ENCODE measurements at places on chromosomes 7 and 10. TPM values are rescaled to one million over a fixed set of nuclear protein-coding genes. Genes with fewer than 3 reads are reported as not detected.
A peak's percentile ranks its signal among the peaks of the same experiment; 100 is the strongest.

- no peaks in the 10 kb centered on the region for H3K4me1 ChIP-seq
- DNase-seq, result no peak
- no peak overlapping the region for H3K27ac ChIP-seq
- H3K4me3 ChIP-seq, result no peak overlapping the region
- H3K27me3 ChIP-seq, result peaks cover 11% of the 10 kb centered on the region
- H3K36me3 ChIP-seq, result no peaks in the 10 kb centered on the region
These were observed 7.2 kb downstream of the ADCY1 start for GRCh38 chr7:45581271-45581780.

GRCh38 chr10:58943256-58943890, 233.1 kb upstream of the PHYHIPL start:
- no peaks in the 10 kb centered on the region for H3K27me3 ChIP-seq
- H3K27ac ChIP-seq, result no peak overlapping the region
- H3K4me3 ChIP-seq, result no peak overlapping the region
- no peaks in the 10 kb centered on the region for H3K4me1 ChIP-seq

DNA sequence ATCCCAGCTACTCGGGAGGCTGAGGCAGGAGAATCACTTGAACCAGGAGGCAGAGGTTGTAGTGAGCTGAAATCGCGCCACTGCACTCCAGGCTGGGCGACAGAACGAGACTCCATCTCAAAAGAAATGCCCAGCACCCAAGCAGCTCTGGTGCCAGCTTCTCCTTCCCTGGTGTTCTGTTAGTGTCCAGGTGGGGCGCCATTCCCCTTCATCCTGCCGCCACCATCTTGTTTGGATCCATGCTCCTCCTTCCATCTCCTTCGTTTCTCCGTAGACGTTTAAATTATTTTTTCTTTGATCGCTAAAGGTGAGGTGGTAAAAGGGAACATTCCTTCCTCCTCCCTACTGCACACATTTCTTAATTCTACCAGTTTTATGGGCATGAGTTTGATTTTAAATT, 30.3 kb downstream of the PROSER2 start:
- H3K36me3 ChIP-seq, result no peaks in the 10 kb centered on the region
- no peak for DNase-seq
- H3K4me3 ChIP-seq, result no peak overlapping the region
- no peaks in the 10 kb centered on the region for H3K27me3 ChIP-seq
- H3K27ac ChIP-seq, result no peak overlapping the region

DNA sequence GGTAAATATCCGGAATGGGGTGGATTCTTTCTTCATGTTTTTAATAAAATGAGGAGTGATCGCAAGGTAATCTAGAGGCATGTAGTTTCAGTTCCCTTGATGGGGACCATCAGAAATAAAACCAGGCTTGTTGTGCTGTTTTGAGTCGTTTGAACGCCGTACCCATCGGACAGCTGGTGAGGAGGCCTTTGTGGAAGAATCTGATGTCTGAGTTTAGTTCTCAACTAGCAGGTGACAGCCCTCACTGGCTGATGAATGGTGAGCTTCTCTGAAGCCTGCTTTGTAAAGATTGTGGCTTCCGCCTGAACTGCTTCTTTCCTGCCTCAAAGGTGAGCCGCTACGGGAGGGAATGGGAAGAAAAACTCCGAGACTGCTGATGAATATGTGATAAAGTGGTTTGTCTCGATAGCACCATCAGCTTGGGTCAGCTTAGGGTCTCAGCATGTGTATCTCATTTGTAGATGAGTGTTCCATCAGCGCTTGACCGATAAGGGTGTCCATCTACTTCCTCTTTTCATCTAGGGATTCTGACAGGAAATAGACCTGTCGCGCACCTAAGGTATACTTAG, 977 bp downstream of the TMEM248 start:
- peak overlapping the region; percentile 99 for H3K4me3 ChIP-seq
- DNase-seq, result peak; percentile 13
- H3K27me3 ChIP-seq, result no peaks in the 10 kb centered on the region
- peaks cover 4% of the 10 kb centered on the region for H3K4me1 ChIP-seq

DNA sequence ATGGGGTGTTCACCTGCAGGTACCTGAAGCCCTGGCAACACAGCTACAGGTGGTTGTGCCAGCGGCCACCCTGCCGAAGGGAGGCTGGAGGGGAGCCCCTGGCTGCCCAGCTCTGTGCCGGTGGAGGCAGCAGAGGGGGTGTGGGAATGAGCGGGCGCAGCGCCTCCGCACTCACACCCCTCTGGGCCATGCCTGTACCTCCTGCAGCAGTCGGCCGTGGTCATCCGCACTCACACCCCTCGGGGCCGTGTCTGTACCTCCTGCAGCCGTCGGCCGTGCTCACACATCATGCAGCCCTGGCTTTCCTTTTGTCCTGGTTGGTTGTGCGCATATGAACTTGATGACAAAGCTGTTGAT, 1.7 kb downstream of the ZNF511 start:
- no peak overlapping the region for H3K27ac ChIP-seq
- DNase-seq, result no peak
- H3K4me1 ChIP-seq, result peaks cover 3% of the 10 kb centered on the region
- H3K4me3 ChIP-seq, result no peak overlapping the region
- peaks cover 5% of the 10 kb centered on the region for H3K36me3 ChIP-seq

DNA sequence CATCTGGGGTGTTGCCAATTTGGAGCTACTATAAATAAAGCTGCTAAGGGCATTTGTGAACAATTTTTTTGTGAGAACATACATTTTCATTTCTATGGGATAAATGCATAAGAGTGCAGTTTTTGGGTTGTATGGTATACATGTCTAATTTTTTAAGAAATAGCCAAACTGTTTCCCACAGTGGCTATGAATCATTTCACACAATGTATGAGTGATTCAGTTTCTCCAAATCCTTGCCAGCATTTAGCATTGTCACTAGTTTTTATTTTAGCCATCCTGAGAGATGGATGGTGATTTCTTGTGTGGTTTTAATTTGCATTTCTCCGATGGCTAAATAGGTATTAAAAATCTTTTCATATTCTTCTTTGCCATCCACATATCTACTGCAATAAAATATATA, 105.3 kb downstream of the AMPH start:
- H3K27ac ChIP-seq, result no peak overlapping the region
- no peaks in the 10 kb centered on the region for H3K27me3 ChIP-seq
- H3K36me3 ChIP-seq, result no peaks in the 10 kb centered on the region
- H3K4me3 ChIP-seq, result no peak overlapping the region
- H3K4me1 ChIP-seq, result no peaks in the 10 kb centered on the region

DNA sequence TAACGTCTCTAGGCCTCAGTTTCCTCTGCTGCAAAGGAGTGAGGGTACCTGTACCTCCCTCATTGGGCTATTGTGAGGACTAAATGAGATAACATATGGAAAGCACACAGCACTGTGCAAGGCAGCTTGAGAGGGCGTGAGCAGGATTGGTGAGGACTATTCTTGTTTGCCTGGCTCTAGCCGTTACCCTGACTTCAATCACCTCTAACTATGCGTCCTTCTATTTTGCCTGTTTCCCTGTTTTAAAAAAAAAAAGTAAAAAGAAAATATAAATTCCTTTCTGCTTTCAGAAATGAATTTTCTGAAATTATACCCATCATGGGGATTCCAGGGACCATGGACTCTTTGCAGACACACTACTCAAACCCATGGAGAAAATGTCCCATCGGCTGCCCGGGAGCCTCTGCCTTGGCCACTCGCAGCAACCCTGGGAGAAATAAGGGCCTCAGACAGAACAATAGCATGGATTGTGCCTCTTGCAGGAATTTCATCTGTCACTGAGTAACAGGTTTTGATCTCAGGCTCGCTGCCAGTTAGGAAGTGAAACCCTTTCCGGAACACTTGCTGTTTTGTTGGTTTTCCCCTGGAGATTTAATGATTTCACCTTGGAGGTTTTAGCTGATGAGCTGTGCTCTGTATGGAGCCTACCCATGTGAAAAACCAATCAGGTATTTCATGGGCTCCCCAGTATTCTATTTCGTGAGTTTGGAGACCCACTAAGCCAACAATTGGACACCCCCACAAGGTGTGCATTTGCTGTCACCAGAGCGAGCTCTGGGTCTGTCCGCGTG, 55.6 kb downstream of the STEAP1B start:
- no peaks in the 10 kb centered on the region for H3K4me1 ChIP-seq
- H3K4me3 ChIP-seq, result no peak overlapping the region
- DNase-seq, result no peak
- no peak overlapping the region for H3K27ac ChIP-seq
- no peaks in the 10 kb centered on the region for H3K36me3 ChIP-seq
- H3K27me3 ChIP-seq, result no peaks in the 10 kb centered on the region

- H3K4me1 ChIP-seq, result no peaks in the 10 kb centered on the region
- H3K4me3 ChIP-seq, result no peak overlapping the region
- no peak overlapping the region for H3K27ac ChIP-seq
- H3K36me3 ChIP-seq, result no peaks in the 10 kb centered on the region
- no peaks in the 10 kb centered on the region for H3K27me3 ChIP-seq
These were observed 188.6 kb downstream of the ETV1 start for GRCh38 chr7:13800694-13801448.

DNA sequence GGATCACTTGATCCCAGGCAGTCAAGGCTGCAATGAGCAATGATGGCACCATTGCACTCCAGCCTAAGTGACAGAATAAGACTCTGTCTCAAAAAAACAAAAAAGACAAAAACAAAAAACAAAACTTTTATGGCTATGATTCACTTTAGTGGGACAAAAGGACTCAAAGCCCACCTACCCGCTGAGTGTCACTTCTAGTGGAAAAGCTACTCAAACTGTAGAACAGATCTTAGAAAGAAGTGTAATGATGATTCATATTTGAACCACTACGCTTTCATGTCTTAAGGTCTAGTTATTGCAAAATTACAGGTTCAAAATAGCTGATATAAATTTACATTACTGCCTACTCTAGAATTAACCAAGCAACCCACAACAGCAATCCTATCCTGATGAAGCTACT, 47.1 kb upstream of the OTUD1 start:
- H3K4me3 ChIP-seq, result no peak overlapping the region
- H3K27me3 ChIP-seq, result no peaks in the 10 kb centered on the region
- no peaks in the 10 kb centered on the region for H3K4me1 ChIP-seq
- DNase-seq, result no peak
- H3K36me3 ChIP-seq, result no peaks in the 10 kb centered on the region

DNA sequence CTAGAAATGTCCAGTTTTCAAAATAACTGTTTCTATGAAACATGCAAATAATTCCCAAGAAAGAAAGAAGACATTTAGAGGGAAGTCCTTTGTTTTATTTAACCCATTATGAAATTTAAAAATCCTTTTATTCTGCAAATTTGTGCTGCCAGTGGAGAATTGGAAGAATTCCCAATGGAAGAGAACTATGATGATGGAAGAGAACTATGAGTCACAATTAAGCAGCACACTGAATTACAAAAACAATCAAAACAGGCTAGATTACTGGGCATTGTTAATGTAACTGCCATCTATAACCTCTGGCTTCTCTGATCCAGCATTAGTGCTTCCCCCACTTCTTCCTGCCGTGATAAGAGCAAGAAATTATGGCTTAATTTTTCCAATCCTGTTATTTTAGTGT, 126.2 kb upstream of the FEZF1 start:
- peak; percentile 64 for DNase-seq
- no peaks in the 10 kb centered on the region for H3K4me1 ChIP-seq
- no peak overlapping the region for H3K4me3 ChIP-seq
- H3K27me3 ChIP-seq, result no peaks in the 10 kb centered on the region

- H3K4me3 ChIP-seq, result no peak overlapping the region
- no peak overlapping the region for H3K27ac ChIP-seq
- H3K36me3 ChIP-seq, result no peaks in the 10 kb centered on the region
- no peak for DNase-seq
- no peaks in the 10 kb centered on the region for H3K4me1 ChIP-seq
- H3K27me3 ChIP-seq, result no peaks in the 10 kb centered on the region
These were observed 96.4 kb upstream of the ETV1 start for GRCh38 chr7:14085901-14086300.

GRCh38 chr10:48470893-48471805, 133.7 kb downstream of the ARHGAP22 start:
- no peak overlapping the region for H3K4me3 ChIP-seq
- peaks cover 1% of the 10 kb centered on the region for H3K36me3 ChIP-seq
- H3K27me3 ChIP-seq, result no peaks in the 10 kb centered on the region
- peaks cover 3% of the 10 kb centered on the region for H3K4me1 ChIP-seq

- H3K4me1 ChIP-seq, result no peaks in the 10 kb centered on the region
- no peak overlapping the region for H3K27ac ChIP-seq
- no peaks in the 10 kb centered on the region for H3K27me3 ChIP-seq
- DNase-seq, result no peak
These were observed 1.7 kb downstream of the SLC13A1 start for GRCh38 chr7:123198111-123198510.

- no peaks in the 10 kb centered on the region for H3K4me1 ChIP-seq
- no peaks in the 10 kb centered on the region for H3K27me3 ChIP-seq
- H3K36me3 ChIP-seq, result no peaks in the 10 kb centered on the region
- H3K4me3 ChIP-seq, result no peak overlapping the region
- H3K27ac ChIP-seq, result no peak overlapping the region
These were observed 135.6 kb upstream of the RET start for GRCh38 chr10:42941295-42941644.

- no peak overlapping the region for H3K27ac ChIP-seq
- H3K4me3 ChIP-seq, result no peak overlapping the region
- H3K4me1 ChIP-seq, result no peaks in the 10 kb centered on the region
- DNase-seq, result no peak
These were observed 38.3 kb upstream of the SFMBT2 start for GRCh38 chr10:7449063-7449695.

GRCh38 chr10:71589617-71590551, 129.7 kb downstream of the C10orf105 start:
- peaks cover 9% of the 10 kb centered on the region for H3K27me3 ChIP-seq
- H3K4me1 ChIP-seq, result no peaks in the 10 kb centered on the region
- H3K27ac ChIP-seq, result no peak overlapping the region

- no peaks in the 10 kb centered on the region for H3K27me3 ChIP-seq
- H3K27ac ChIP-seq, result no peak overlapping the region
- DNase-seq, result peak; percentile 92
- H3K4me1 ChIP-seq, result no peaks in the 10 kb centered on the region
These were observed 39.2 kb downstream of the EEPD1 start for GRCh38 chr7:36192053-36192824.

DNA sequence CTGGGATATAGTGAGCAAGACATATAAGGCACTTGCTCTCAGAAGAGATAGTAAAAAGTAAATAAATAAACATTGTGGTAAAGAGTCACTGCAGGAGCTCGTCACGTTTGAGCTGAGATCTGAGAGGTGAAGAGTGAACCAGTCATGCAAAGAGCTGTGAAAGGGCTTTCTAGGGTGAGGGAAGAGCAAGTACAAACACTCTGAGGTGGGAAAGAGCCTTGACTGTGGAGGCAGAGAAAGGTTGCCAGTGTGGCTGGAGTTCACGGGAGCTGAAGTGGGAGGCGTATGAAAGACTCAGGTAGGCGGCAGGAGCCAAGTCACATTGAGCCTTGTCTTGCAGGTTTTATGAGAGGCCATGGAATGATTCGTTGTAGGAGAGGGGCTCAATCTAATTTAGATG, 141.0 kb downstream of the C1GALT1 start:
- H3K4me3 ChIP-seq, result no peak overlapping the region
- no peaks in the 10 kb centered on the region for H3K27me3 ChIP-seq
- no peaks in the 10 kb centered on the region for H3K4me1 ChIP-seq
- no peak for DNase-seq

Gene SAMD9L
- 15.7 TPM for total RNA-seq

Gene BAG3
- 8.4 TPM for total RNA-seq

Gene ADRB1
- not detected for total RNA-seq

Gene NUTM2E
- under 0.01 TPM for total RNA-seq

Gene PRF1
- total RNA-seq, result not detected

Gene CDC14C
- 0.17 TPM for total RNA-seq

Gene CALD1
- total RNA-seq, result 343 TPM

Gene NEUROD6
- total RNA-seq, result not detected

Gene NPSR1
- not detected for total RNA-seq

Gene MEIG1
- 0.26 TPM for total RNA-seq

Gene CALML3
- not detected for total RNA-seq

Gene HSPA12A
- 9.5 TPM for total RNA-seq

Gene TUBGCP2
- 51.6 TPM for total RNA-seq

Gene TNS3
- 52.6 TPM for total RNA-seq

Gene ZPBP
- not detected for total RNA-seq

Gene FAM241B
- total RNA-seq, result 0.26 TPM

Gene MAT1A
- total RNA-seq, result not detected

Gene LRRC18
- 0.66 TPM for total RNA-seq

Gene BMPER
- 12.2 TPM for total RNA-seq

Gene FAM24B
- 6.8 TPM for total RNA-seq

Data from fibroblast of lung (primary cell).